HT-29 (cell line): ENCODE measurements at places on chromosomes 7 and 10. TPM values are rescaled to one million over a fixed set of nuclear protein-coding genes. Genes with fewer than 3 reads are reported as not detected.

The SGCE gene
- total RNA-seq: not detected in 2 replicates

GRCh38 chr7:157738066-157738460, 401.3 kb downstream of the DNAJB6 start:
- DNase-seq: no peak

DNA sequence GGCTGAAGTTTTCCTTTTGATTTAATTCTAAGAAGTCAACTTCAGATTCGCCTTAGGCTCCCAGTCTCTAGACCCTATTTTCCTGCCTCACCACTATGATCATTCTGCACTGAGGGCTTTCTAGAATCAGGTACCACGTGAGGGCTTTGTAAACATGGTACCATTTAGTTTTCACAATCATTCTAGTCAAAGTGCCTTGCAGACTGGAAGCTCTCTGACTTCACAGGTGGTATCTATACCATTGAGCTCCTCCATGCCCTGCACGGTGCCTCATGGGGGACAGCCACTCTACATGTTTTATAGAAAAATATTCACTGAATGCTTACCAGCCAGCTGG, 106.5 kb downstream of the ABLIM1 start:
- DNase-seq: no peak

- DNase-seq: no peak
These were observed 5.4 kb downstream of the VIM start for GRCh38 chr10:17233286-17233991.

DNA sequence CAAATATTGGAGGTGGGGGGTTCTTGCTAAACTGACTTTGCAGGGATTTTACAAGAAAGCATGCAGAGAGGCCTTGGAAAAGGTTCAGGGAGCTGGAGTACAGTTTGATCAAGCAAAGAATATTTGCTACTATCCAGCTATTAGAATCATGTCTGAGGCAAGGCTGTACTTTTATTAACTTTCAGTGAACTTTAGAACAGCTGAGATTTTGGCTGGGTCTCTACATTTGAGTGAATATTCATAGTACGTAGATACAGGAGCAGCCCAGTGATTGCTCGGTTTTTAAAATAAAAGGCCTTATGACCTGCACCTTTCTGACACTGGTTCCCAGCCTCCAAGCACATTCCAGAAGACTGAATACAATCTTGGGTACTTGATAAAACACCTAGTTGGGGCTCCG, 496.8 kb upstream of the AKR1E2 start:
- DNase-seq: no peak
